ENCODE measurements at places on chromosomes 7 and 10.
A peak's percentile ranks its signal among the peaks of the same experiment; 100 is the strongest.

DNA sequence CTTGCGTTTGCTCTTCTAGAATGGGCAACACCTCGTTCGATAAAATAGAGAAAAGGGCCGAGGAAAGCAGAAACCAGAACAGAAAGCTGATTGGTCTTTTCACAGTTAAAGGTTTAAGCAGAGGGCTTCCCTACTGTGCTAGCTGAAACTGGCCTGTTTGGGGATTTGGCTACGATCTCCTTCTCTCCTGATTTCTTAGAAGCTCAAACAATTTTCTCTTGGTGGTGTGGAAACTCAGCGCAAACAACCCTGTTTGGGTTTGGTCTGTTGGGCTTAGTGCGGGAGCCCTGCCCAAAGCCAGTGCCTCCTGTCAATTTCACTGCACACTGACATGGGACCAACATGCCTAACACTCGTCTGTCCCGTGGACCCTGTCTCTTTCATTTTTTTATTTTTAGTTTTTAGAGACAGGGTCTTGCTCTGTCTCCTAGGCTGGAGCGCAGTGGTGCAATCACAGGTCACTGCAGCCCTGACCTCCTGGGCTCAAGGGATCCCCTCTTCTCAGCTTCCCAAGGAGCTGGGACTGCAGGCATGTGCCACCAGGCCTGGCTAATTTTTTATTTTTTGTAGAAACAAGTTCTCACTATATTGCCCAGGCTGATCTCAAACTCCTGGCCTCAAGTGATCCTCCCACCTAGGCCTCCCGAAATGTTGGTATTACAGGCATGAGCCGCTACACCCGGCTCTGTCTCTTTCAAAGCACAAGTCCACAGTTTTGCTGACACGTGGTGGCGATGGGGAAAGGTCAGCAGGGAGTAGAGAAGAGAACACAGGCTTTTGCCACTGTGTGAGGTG is 16.5 kb upstream of the BNIP3 start:
- DNase-seq = no peak

- no peak for DNase-seq
Observed at GRCh38 chr7:67496589-67496988, 500.0 kb downstream of the TYW1 start.

DNA sequence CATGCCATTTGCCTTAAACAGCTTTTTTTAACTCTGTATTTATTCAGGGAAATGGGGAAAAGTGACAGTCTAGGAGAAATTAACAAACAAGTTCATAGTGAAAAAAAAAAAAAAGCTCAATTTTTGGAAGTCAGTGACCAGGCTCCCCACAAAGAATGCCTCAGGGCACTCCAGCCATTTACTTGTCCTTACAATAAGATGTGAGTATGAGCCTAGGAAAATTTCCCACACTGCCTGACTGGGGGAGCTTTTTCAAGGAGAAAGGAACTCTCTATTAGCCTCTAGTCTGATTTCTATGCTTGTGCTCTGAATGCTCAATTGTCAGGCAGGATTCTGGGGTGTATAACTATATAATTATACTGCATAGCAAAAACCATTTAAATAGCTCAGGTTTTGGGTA is 74.9 kb upstream of the NRBF2 start:
- DNase-seq = no peak

- DNase-seq = no peak
Observed at GRCh38 chr7:94492601-94493000, 17.0 kb upstream of the CASD1 start.

DNA sequence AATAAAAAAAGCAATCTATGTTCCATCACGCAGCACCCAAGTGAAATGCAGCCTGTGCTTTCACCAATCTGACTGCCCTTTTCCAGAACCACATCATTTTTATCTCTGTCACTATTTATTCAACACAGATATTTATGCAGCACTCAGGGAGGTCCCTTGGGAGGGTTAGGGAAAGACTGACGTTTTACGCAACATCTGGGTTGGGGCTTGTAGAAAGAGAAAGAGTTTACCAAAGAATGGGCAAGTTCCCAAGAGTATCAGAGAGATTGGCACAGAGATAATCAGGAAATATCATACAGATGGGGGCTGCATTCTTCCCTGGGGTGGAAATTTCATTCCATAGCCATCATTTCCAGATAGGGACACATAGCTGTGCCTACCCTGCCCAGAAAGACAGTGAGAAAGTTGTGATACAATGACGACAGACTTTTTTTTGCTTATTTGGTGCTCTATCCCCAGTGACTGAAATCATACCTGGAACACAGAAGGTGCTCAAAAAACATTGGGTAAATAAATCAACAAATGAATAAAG is 474.2 kb downstream of the CALN1 start:
- no peak for DNase-seq

DNA sequence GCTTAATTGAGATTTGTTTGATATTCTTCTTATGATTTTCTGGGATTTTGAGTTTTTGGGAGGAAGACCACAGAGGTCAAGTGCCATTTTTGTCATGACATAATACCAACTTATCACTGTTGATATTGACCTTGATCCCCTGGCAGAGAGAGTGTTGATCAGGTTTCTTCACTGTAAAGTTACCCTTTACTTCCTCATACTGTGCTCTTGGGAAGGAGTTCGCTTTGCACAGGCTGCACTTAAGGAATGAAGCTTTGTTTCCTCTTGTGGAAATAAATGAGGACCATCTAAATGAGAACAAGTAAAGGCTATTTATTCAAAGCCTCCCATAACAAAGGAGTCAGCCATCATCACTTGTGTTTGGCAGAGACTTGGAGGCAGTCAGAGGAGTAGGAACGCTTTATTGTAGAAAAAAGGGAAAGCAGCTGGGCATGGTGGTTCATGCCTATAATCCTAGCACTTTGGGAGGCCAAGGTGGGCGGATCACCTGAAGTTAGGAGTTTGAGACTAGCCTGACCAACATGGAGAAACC is 16.1 kb downstream of the ST7 start:
- DNase-seq = no peak

DNA sequence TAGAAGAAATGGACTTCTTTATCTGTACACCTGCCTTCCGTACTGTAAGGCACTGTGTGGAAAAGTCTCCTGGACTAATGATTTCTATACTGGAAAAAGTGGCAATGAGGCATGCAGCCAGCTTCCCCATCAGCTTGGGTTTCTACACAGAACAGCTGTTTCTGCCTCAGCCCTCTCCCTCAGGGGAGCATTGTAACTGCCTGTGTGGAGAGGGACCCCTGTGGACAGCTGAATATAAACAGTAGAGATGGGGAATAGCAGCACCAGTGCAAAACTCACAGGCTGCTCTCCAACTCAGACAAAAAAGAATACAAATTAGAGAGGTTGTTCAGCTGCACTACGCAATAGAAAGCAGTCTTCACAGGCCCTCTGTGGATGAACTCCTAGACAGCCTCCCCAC is 451.3 kb upstream of the MBL2 start:
- DNase-seq = no peak

DNA sequence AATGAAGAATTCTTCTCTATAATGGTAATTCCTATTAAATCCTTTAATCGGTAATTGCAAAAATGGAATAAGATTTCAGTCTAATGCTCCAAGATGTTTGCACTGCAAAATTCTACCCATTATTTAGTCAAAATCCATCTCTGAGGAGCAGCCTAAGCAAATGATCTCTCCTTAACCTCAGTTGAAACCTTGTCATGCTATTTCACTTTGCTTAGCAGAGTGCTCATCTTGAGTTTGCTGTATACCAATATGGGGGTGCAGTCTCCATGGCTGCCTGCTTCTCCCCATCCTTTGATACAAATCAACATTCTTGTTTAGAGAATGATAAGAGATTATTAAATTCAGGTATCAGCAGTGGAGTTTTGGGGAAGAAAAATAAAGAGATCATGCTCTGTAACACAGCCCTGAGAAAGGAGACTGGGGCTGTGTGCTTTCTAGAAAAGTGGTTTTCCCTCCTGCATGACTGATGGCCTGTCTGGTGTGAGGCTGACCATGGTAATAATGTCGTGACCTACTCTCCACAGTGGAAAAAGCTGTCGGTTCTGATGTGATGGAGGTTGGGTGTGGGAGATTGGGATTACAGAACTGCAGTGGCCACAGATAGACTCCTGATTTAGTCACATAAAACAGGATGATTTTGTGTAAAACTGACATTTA is 982.1 kb downstream of the NRG3 start:
- no peak for DNase-seq

- no peak for DNase-seq
Observed at GRCh38 chr7:89002981-89003956, 207.7 kb upstream of the TEX47 start.

DNA sequence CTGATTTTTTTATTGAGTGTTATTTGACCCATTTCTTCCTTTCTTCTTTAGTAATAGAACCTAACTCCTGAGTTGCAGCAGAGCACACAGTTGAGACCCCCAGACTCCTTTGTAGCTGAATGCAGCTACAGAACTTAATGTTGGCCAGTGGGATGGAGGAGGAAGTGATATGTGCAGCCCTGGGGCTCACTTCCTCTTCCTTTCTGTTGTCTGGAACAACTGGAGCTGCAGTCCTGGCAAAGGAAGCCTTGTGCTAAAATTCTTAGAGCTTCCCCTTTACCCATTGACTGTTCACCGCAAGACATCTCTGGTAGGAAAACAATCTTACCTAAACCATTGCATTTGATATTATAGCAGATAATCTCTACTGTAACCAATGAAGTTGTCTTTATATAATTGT is 86.6 kb downstream of the ITGB8 start:
- no peak for DNase-seq

DNA sequence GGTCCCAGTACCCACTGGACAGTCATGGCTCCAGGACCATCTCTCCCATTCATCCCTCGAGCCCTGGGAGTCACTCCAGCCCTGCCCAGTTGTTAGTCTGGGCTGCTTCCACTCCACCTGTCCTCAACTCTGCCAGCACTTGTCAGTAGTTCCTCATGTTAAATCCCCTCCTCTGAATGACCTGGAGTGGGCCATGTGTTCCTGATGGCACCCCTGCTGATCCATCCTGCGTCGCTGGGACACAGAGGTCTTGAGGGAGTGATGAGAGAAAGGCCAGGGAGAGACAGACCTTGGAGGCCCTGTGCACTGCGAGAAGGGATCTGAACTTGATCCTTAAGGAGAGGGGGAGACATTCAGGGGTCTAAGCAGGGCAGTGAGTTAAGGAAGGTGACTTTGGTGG is 174.9 kb downstream of the GRID1 start:
- DNase-seq = no peak

GRCh38 chr10:84177541-84178141 is 4.0 kb downstream of the GPR15LG start:
- peak; percentile 63 for DNase-seq

GRCh38 chr10:129909080-129909479 is 55.0 kb downstream of the EBF3 start:
- DNase-seq = no peak

DNA sequence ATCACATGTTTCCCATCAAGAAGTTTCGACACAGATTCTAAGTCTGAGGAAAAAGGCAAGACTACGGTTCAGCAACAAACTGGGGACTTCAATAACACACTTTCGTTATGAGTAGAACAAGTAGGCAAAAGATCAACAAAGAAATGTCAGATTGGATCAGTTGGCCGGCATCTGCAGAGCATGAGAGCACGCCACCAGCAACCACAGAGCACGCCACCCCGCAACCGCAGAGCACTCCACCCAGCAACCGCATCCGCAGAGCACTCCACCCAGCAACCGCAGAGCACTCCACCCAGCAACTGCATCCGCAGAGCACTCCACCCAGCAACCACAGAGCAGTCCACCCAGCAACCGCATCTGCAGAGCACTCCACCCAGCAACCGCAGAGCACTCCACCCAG is 89.7 kb upstream of the FAM20C start:
- no peak for DNase-seq

GRCh38 chr10:91046869-91047268 is 126.0 kb upstream of the ANKRD1 start:
- DNase-seq = no peak

DNA sequence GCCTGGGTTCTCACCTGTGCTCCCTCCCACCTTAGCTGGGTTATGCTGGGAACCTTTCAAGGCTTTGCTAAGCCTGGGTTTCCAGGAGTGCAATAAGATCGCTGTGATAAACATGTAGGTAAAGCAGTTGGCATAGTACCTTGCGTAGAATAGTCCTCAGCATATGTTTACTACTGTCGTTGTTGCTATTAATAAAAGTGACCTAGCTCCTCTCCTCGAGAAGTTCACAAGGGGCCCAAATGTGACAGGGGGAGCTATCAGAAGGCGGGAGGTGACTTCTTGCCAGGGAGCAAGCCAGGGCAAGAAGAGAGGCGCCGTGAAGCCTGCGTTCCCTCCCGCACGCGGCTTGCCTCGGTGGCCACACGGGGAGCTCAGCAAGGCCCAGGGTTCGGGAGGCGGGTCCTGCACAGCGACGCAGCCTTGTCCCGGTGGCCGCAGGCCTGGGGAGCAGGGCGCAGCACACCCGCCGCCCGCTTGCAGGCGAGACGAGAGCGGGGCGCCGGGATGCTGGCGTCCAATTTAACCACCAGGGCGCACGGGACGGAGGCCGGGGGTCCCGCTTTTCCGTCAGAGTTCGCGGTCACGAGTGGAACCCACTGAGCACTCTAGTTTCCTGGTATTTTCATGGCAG is 106.2 kb downstream of the SNX10 start:
- no peak for DNase-seq

DNA sequence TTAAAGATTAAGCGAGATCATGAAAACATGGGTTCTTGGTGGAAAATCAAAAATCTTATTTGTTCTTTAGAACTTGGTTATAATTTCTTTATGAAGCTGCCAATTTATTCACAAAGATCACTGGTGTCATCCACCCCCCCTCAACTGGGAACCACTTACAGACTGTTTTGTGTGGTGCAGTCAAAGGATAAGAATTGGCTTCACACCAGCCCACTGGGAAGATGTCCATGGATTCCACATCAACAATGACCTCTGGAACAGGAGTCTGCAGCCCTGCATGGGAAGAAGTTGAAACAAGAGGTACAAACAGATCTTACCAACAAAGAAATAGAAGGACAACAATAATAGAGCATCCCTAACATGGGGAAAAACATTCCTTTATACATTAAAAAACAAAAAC is 205.2 kb downstream of the SFMBT2 start:
- no peak for DNase-seq

DNA sequence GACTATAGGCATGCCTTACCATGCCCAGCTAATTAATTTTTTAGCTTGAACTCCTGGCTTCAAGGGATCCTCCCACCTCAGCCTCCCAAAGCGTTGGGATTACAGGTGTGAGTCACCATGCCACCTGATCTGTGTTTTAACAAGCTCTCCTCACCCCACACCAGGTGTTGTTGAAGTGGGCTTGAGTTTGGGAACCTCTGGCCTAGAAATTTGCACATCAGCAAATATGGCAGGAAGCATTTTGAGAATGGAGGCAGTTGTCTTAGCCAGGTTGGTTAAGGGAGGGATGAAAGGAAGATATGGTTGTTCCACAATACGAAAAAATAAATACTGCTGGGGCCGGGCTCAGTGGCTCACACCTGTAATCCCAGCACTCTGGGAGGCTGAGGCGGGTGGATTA is 433.1 kb downstream of the TYW1 start:
- DNase-seq = no peak

- no peak for DNase-seq
Observed at GRCh38 chr10:23419655-23420329, 19.1 kb upstream of the OTUD1 start.

- no peak for DNase-seq
Observed at GRCh38 chr7:116021237-116021636, 9.3 kb downstream of the TFEC start.

GRCh38 chr7:87628780-87629569 is 777 bp downstream of the RUNDC3B start:
- peak; percentile 38 for DNase-seq

GRCh38 chr7:46454816-46455215 is 533.7 kb upstream of the IGFBP3 start:
- no peak for DNase-seq
